Thoracic aorta (tissue), 2 donors: ENCODE measurements at places on chromosomes 7 and 10. TPM values are rescaled to one million over a fixed set of nuclear protein-coding genes. Genes with fewer than 3 reads are reported as not detected.

DNA sequence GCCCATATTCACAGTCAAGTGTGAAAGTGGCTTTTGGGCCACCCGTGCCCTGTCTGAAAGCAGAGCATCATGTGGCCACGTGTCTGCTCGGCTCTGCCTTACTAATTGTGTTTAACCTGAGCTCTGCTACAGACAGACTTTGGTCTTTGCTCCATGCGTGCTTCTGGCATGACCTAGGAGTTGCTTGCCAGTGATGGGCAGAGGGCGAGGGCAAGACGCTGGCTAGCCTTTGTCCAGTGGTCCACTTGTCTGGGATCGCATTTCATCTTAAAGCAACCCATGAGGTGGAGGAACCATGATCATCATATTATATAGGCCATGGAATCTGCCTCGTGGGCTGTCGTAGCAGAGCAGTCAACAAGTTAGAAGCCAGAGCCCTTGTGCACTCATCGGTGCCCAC is 123.3 kb upstream of the INSYN2A start:
- DNase-seq, result no peak

DNA2 gene
- 5.1 TPM for total RNA-seq

OR2A42 gene
- total RNA-seq, result not detected

DNA sequence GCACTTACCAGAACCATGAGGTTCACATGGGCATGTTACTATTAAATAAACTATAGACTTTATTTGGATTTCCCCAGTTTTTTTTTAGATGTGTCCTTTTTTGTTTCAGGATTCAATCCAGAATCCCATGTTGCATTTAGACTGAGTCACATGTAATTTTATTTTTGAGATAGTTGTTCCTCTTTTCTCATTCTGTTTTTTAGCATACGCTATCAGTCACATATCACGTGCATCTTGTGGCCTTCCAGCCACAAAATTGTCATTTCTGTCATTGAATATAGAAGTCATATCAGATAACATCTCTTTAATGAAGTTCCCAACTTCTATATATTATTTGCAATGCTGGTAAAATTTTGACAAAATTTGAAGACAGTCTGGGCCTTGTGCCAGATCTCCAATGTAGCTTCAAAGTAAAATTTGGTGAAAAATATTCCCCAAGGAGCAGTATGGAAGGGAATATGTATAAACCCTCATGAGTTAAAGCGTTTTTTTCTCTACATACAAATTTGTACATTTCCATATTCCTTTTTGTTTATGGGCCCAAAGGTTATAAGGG is 132.3 kb upstream of the MKI67 start:
- no peak for DNase-seq

TMEM176A gene
- total RNA-seq, result 23.4 TPM

DNA sequence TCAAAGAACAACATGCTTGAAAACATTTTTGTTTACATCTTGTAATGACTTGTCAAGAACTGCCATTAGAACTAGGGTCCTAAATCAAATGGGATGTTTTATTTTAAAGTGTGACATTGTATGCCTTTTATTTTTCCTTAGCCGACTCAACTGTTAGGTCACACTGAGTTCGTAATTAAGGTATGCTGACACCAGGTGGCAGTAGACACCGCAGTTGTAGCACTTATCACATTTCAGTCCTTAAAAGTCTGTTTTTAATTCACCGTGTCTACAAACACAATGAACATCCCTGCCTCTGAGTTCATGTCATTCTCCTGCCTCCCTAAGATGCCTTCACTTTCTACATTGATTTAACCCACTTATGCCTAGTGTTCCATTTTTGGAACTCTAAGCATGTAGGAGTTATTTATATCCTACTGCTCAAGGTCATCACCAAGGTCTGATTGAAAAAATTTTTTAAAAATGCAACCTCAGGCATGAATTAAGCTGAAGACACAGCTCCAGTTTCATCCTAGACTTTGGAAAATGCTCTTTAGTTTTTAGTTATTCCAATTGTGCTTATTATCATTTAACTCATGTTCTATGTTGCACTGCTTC is 186.1 kb downstream of the BMPER start:
- no peak for DNase-seq

SFTPA2 gene
- not detected for total RNA-seq

DNA sequence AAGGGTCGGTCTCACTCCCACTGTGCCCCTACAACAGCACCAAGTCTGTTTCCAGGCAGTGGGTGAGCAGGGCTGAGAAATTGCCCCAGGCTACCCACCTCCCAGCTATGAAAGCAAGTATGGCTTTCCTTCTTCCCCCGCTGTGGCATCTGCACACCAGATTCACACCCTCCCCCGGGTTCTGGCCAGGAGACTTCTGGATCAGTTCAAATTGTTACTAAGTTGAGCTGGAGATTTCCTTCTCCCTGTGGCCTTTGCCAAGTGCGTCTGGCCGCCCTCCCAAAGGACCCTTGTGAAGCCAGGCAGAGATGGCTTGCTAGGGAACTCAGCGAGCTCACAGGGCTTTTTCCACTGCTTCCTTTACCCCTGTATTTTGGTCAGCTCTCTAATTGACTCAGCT is 555.4 kb downstream of the SH2D4B start:
- no peak for DNase-seq

CALD1 gene
- total RNA-seq, result 912 TPM
